ENCODE measurements at places on chromosomes 7 and 10.

- peak; percentile 70 for DNase-seq
These were observed 59.3 kb upstream of the COMTD1 start for GRCh38 chr10:75294866-75295701.

DNA sequence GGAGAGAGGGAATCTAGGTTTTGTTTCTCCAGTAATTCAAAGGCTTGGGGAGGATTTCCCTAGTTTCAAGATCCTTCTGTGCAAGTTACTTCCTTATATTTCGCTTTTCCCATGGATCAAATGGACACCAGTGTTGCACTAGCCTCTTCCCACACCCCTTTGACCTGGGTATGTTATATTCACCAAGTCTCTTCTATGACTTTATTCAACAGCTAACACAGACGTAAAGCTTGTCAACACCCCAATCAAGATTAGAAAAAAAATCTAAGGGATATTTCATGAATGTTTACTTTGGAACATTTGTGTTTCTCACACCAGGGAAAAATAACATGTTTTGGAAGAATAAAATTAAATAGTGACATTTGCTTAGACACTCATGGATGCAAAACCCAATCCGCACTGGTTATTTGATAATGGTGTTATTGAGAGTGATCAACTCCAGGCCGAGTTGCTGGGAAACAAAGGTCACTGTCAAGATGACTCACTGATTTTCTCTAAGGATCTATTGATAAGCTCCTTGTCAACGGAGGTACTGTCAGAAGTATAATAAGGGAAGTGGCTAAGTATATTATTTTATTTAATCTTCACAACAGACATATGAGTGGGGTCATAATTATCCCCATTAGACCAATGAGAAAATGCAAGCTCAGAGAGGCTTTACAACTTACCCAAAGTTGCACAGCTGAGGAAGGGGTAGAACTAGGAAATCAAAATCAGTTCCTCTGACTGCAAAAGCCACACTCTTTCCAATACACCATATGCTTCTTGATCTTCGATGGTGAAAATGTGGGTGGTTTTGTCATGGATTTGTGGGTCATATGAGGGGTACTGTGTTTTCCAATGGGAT is 52.2 kb downstream of the CREB3L2 start:
- DNase-seq = no peak

- DNase-seq = no peak
These were observed 6.6 kb downstream of the GPR141 start for GRCh38 chr7:37690206-37690605.

DNA sequence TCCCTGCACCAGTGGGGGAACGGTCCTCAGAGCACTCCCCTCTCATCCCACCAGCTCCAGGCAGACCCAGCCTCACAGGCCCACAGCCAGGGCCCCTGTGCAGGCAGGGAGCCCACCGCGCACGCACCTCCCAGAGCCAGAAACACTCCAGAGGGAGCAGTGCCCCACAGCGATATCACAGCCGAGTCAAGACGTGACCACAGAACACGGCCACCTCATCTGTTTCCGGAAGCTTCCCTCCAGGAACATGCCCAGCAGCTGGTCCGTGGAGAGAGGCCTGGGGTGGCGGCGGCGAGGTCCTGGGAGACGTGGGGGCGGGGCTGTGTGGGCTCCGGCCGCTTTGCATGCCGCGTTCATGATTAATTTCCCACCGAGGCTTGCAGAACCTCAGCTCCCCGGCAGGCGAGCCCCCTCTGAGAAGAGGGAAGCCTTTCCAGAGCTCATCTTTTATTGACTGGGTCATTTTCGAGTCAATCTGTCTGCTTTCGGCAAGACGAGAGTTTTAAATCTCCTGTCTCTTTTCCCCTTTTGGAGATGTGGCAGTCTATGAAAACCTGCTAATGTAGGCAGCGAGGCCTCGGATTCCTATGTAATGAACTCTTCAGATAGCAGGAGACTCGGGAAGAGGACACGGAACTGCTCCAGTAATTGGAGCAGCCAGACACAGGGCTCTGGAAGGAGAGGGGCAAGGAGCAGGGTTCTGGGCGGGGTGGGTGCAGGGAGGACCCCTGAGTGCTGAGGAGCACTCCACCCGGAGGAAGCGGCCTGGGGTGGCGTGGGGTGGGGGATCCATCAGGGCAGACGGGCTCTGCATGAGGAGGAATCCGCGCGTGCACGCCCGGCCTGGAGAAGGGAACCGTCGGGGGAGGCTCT is 242.8 kb downstream of the ELFN1 start:
- no peak for DNase-seq

DNA sequence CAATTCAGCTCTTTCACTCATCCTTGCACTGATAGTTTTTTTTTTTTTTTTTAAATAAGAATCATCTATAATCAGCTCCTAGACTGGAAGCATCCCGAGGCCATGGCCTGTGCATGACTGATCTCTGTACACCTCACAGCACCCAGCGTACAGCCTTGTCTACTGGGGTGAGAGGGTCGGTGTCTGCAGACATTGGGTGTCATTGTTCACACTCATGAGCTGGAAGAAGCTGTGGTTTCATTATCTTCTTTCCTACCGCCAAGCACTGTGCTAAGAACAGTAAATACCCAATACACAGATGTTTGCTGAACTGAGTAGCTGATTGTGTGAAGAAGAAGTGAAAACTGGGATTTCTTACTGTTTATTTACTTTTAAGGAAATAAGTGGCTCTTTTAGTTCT is 123.6 kb downstream of the CLEC2L start:
- DNase-seq = no peak

Data from activated CD8-positive, alpha-beta memory T cell treated with anti-CD3 and anti-CD28 coated beads, Interleukin-2, amount 50 U/mL, for 4 hours (primary cell).